ENCODE measurements at places on chromosomes 2 and 18.

- no peak for DNase-seq
Measured at GRCh38 chr2:18479947-18480369, 80.5 kb downstream of the RDH14 start.

GRCh38 chr18:58861353-58861752 is 3.3 kb upstream of the ZNF532 start:
- DNase-seq, result no peak

DNA sequence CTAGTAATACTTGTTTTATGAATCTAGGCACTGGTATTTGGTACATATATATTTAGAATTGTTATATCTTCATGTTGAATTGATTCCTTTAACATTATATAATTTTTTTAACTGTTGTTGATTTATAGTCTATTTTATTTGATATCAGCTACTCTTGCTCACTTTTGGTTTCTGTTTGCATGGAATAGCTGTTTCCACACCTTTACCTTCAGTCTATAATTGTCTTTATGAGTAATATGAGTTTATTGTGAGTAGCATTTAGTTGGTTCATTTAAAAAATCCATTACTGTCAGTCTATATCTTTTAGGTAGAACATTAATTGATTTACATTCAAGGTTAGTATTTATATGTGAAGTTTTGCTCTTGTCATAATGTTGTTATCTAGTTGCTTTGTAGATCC is 58.6 kb downstream of the SMCHD1 start:
- no peak for DNase-seq

DNA sequence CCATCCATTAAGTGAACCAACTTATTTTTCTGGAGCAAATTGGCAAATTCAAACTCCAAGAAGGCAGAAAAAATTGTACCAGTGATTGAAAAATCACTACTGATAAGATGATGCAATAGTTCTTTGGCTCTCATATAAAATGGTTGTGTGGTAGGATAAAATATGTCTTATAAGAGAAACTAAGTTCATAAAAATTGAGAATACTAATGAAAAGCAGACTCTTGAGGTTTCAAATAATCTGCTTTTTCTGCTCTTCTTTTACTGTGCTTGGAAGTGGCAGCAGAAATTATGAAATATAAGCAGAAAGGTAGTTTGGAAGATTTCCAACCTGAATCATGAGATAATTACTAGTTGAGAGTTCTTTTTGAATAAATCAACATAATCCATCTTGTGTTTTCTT is 61.9 kb downstream of the PPP1R1C start:
- no peak for DNase-seq

GRCh38 chr18:9048236-9048635 is 54.3 kb upstream of the NDUFV2 start:
- DNase-seq, result peak; percentile 7

DNA sequence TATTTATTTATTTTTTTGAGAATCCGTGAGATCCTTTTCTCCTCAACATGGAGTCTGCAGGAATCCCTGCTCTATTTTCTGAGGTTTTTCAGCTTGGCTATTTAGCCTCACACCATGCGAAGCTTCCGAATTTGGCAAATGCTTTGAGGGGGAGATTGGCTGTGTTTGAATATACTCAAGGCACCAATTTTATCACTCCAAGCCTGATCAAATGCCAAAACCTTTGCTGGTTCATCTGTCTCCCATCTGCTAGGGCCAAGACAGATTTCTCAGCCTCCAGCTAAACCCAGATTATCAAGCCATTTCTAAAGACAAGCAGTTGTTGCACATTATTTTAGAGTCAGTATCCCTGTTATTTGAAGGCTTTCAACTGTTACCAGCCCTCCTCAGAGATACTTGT is 295.7 kb downstream of the XIRP2 start:
- no peak for DNase-seq

DNA sequence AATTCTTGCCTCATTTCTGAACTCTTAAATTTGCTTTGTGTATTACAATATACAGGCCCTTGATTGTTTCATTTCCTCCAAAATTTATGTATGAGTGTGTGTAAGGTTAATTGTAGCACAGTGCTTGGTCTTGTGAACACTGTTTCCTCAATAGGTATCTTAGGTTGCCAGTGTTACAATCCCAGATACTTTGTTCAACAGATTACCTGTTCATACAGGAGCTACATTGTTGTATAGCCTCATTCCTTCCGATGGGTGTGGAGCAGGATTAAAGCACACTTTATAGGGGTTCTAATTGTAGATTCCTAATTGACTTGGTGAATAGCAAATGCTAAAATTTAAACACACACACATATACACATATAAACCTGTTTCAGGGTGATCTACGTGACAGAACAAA is 10.7 kb downstream of the RBBP8 start:
- no peak for DNase-seq

GRCh38 chr2:106804161-106804560 is 81.8 kb downstream of the ST6GAL2 start:
- DNase-seq, result no peak

DNA sequence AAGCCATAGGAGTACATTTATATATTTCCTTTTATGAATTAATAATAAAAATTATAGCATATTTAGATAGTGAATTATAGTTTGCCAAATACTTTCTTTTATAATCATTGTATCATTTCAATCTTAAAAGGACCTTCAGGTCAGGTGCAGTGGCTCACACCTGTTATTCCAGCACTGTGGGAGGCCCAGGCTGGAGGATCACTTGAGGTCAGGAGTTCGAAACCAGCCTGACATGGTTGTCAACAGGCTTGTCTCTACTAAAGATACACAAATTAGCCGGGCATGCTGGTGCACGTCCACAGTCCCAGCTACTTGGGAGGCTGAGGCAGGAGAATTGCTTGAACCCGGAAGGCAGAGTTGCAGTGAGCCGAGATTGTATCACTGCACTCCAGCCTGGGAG is 19.7 kb downstream of the APOB start:
- no peak for DNase-seq

- no peak for DNase-seq
Measured at GRCh38 chr2:128446049-128446873, 127.6 kb upstream of the HS6ST1 start.

- DNase-seq, result no peak
Measured at GRCh38 chr2:233532971-233533370, 33.6 kb downstream of the USP40 start.

DNA sequence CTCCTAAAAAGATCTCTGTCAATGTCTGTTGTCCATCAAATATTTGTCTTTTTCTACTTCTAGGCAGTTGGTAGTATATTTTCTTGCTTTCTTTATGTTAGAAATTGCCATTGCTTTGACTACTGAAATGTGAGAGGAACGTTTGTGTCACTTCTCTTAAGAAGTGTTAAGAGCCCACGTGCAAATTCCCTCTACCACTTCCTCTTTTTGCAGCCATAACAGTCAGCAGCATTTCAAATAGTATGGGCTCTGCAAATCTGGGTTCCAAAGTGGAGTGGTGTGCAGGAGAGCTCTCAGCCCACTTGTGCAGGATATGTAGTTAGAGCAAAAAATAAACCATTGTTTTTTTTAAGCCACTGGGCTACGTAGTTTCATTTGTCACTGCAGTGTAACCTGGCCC is 314.0 kb downstream of the MEIS1 start:
- peak; percentile 11 for DNase-seq

GRCh38 chr2:38174131-38174530 is 98.2 kb upstream of the CYP1B1 start:
- no peak for DNase-seq

DNA sequence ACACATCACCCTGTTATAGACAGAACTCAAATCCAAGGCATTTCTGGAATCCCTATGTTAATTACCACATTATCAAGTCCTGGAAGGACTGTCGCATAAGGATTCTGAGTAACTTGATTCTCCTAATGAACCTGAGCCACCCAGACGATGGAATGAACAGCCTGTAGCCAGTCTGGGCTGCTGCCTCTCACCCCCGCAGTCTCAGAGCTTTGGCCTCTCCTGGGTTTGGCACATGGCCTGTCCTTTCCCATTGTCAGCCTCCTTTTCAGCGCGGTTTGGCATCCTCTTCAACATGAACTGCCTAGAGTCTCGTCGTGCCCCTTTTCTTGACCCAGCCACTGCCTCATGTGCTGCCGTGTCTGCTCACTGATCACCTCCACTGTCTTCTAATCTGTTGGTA is 147.6 kb downstream of the SLC8A1 start:
- DNase-seq, result no peak

DNA sequence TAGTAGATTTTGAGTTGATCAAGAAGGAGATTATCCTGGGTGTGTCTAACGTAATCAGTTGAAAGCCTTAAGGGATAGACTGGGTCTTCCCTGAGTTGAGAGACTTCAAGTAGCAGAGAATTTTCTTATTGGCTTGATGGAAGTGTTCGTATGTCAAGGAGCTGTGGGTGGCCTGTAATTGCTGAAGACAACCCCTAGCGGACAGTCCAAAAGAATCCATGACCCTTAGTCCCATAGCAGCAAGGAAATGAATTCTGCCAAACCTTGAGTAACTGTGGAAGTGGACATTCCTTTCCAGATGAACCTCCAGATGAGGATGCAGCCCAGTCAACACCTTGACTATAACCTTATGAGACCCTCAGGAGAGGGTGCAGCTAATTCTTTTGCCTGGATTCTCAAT is 786.3 kb downstream of the SOCS6 start:
- DNase-seq, result no peak

GRCh38 chr2:69911985-69912563 is 2.8 kb upstream of the MXD1 start:
- peak; percentile 62 for DNase-seq

DNA sequence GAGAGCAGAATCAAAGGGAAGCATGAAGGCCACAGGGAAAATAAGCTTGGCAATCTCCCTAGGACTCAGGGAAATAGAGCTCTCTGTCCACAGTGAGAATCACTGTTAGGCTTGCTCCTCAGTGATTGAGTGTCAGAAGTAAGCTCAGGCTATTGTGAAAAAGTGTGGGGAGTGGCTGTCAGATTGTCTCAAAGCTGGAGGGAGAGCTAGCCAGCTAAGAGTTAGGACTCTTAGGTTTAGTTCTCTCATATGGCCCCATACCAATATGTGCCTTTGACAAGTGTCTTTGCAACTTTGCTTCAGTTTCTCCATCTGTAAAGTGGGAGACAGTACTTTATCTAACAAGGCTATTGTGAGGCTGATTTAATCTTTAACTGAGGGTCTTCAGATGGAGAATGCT is 17.2 kb downstream of the EIF4E2 start:
- no peak for DNase-seq

- DNase-seq, result no peak
Measured at GRCh38 chr2:36294316-36294721, 61.3 kb upstream of the CRIM1 start.

DNA sequence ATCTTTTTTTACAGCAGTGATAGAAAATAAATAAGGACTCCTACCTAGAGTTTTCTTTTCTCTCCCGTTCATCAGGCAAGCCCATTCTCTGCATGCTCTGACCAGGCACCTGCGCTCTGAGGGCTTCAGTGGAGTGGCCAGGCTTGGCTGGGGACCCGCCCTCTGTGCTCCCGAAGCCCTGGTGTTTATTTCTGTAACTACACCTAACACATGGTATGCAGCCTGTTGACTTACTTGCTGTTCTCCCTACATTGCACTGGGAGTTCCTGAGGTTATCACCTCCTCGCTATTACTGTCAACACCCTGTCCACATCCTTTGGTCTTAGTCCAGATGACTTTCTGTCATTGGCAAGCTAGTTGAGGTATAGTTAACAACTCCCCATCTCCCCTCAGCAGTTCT is 317.7 kb downstream of the LPIN1 start:
- no peak for DNase-seq

DNA sequence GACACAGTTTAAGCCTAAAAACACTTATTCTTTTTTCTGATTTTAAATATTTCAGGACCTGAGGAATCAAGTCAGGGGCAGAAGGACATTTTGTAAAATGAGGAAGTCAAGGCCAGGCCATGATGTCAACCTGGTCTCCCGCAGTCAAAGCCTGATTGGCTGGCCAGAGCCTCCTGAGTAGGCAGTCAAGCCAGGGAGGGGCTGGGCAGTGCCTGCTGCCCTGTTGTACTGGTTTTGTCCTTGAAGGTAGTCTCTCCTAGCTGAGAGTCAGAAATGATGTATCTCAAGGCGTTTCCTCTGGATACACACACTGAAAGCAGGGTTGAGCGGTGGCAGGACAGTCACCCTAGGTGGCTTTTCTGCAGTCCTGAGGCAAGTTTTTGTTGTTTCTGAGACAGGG is 19.8 kb downstream of the CCT7 start:
- no peak for DNase-seq

DNA sequence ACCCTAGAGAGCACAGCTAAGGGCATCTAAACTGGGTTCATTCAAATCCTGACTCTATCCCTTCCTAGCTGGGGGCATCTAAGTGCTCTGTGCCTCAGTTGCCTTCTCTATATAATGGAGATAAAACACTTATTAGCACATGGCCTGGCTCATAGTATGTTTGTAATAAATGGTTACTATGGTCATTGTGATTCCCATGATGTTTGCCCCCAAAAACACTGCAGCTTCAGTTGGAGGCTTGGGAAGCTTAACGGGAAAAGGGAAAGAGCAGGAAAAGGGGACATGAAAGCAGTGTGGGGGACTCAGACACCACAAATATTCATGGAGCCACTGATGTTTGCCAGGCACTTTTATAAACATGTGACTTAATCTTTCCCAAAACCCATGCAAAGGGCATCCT is 118.1 kb downstream of the INHBB start:
- DNase-seq, result no peak

- DNase-seq, result no peak
Measured at GRCh38 chr2:200479692-200480265, 30.1 kb downstream of the KCTD18 start.

GRCh38 chr2:120817956-120818325 is 82.3 kb downstream of the GLI2 start:
- DNase-seq, result no peak

- DNase-seq, result no peak
Measured at GRCh38 chr2:8049851-8050571, 631.8 kb upstream of the ID2 start.

DNA sequence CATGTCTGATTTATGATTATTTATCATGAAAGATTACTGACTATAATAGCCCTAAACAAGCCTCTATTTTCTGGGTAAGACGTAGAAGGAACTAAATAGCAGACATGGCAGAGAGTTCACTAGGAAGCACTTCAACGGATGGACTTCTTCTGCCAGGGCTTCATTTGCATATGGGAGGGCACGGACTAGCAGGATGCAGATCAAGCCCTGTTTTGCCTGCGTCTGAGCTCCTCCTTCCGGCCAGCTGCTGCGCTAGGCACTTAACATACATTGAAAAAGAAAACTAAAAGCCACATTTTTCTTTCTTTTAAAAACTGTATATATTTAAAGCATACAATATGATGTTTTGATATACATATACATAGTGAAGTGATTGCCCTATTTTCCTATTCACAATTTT is 340.0 kb upstream of the MEX3C start:
- DNase-seq, result peak; percentile 59

GRCh38 chr2:174259981-174260380 is 11.6 kb upstream of the OLA1 start:
- DNase-seq, result no peak

- DNase-seq, result no peak
Measured at GRCh38 chr18:53795061-53795460, 429.4 kb downstream of the MBD2 start.

- DNase-seq, result peak; percentile 92
Measured at GRCh38 chr2:98807221-98807620, 76.3 kb upstream of the MGAT4A start.

Measured in Jurkat, Clone E6-1 (cell line).